ENCODE measurements at places on chromosomes 5 and 9.

DNA sequence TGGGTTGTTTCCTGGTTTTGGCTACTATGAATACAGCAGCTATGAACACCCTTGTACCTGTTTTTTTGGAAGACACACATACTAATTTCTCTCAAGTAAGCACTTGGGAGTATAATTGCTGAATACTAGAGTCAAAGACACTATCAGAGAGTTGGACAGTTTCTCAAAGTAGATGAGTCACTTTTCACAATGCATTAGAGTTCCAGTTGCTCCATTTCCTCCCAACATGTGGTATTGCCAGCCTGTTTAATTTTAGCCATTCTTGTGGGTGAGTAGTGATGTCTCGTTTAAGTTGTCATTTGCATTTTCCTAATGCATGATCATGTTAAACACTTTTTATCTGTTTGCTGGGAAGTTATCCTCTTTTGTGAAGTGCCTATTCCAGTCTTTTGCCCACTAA is 81.6 kb upstream of the GDNF start:
- no peak for DNase-seq

GRCh38 chr5:50717651-50718050 is 51.2 kb downstream of the PARP8 start:
- DNase-seq: no peak

DNA sequence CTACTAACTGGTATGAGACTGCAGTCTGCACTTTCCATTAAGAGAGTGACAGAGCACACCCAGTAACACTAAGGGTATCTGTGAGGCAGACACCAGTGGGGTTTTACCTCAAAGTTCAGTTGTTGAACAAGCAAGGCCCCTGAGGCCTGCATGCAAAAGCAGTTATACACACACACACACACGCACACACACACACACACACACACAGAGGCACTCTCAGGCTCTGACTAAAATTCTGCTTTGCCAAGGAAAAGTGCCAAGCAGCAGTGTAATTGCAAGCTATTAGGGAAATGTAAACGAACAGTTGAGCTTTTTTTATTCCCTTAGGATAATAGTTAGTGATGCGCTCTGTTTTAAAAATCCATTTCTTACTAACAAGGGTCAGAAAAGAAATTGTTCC is 377.1 kb downstream of the SPOCK1 start:
- DNase-seq: no peak

DNA sequence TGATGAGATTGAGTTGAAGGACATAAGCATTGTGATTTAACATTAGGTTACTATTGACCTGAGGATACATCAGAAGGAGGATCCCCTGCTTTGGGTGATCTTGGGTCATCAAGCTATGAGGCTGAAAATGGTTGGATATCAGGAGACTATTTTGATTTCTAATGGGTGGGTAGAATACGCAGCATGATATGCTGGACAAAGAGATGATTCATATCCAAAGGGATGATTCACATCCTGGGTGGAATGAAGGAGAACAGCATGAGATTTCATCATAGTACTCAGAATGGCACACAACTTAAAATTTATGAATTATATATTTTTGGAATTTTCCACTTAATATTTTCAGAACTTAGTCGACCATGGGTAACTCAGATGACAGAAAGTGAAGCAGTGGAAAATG is 1759.5 kb upstream of the C9orf72 start:
- DNase-seq: no peak

DNA sequence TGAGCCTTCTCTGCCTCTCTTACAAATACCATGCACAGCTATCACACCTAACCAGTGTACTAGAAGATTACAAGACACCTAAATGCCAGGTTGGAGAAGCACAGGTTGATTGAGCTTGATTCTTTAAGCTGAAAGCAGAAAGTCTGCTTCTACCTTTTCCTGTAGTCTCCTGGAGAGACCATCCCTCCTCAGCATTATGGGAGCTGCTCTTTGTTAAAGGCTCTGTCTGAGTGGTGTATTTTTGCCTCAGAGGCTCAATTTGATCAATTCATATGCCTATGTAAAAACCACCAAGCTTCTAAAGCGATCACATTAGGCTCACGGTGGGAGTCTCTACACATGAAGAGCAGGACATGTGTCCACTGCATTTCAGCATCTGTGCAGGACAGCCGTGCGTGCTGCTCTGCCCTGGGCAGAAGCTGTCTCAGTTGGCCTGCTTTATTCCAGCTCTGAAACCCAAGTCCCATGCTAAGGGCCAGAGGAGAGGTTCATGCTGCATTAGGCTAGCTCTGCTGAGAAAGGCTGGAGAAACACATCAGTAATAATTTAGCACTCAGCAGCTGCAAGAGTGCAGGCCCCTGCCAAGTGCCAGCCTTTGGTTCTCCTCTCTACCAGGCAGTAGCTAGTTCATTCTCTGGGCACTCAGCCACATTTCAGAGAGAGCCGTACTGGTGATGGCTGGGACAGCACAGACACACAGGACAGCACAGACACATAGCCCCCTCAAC is 41.7 kb downstream of the TMEM167A start:
- no peak for DNase-seq

GRCh38 chr9:13228431-13228830 is 51.1 kb downstream of the MPDZ start:
- DNase-seq: no peak

- DNase-seq: no peak
Observed at GRCh38 chr9:107213561-107214028, 69.5 kb upstream of the RAD23B start.

DNA sequence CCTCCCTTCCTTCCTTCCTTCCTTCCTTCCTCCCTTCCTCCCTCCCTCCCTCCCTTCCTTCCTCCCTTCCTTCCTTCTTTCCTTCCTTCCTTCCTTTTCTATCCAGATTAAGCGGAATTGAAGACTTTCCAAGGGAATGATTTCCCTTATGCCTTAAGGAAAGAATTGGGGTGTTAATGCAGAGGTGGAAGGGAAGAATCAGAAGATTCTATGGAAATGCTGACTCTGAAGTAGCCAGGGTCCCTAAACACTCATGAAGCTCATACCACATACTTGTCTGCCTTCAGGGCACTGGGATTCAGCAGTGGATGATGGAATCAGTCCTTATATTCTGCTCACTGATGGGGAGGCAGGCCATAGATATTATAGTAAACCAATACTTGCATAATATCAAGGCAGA is 48.2 kb downstream of the TNC start:
- DNase-seq: no peak

DNA sequence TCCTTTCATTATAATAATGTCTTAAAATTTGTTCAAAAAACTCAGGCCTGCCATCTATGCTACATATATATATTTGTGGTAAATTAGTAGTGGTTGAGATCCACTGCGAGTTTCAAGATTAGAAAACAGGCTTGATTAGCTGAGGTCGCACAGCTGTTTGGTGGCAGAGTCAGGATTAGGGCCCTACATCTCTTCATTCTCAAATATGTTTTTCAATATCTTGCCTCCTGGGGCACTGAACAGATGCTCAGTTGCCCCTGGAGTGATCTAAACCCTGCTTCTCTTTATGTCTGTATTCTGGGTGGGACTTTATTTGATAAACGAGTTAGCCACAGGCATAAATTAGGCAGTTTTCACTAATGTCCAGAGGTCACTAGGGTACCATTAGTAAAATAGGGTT is 27.8 kb upstream of the CEP120 start:
- DNase-seq: no peak

DNA sequence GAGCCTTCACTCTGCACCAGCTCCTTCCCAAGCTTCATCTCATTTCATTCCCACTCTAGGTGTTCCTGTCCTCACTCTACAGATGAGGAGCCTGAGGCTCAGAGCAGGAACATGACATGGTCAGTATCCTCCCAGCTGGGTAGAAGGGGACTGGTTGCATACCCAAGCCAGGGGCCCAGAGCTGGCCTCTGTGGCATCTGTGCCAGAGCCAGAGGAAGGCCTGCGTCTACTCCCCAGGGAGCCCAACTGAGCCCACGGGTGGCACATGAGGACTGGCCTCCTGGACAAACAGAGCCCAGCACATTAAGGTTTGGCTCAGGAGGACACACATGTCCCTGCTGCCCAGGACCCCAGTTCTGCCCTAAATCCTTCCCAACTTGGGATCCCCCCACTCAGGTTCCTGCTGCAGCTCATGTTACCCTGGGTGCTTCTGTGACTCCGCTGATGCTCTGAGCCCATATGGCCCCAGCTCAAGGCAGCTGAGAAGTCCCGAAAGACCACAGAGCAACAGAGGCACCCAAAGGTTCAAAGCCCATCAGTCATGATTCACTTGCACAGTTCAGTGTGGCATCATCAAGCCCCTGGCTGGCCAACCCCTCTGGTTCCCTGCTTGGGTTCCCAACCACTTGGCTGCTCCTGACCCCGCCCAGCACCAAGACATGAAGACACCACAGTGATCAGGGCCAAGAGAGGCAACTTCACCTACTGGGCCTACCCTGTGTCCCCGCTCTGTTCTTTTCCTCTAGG is 8.5 kb upstream of the NEURL1B start:
- no peak for DNase-seq

- no peak for DNase-seq
Observed at GRCh38 chr5:179974946-179975712, 67.4 kb upstream of the TBC1D9B start.

DNA sequence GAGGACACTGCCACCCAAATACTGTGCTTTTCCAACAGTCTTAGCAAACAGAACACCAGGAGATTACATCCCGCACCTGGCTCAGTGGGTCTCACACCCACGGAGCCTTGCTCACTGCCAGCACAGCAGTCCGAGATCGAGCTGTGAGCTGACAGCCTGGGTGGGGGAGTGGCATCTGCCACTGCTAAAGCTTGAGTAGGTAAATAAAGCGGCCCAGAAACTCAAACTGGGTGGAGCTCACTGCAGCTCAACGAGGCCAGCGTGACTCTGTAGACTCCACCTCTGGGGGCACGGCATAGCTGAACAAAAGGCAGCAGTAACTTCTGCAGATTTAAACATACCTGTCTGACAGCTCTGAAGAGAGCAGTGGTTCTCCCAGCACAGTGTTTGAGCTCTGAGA is 28.8 kb downstream of the EPB41L4A start:
- DNase-seq: no peak

DNA sequence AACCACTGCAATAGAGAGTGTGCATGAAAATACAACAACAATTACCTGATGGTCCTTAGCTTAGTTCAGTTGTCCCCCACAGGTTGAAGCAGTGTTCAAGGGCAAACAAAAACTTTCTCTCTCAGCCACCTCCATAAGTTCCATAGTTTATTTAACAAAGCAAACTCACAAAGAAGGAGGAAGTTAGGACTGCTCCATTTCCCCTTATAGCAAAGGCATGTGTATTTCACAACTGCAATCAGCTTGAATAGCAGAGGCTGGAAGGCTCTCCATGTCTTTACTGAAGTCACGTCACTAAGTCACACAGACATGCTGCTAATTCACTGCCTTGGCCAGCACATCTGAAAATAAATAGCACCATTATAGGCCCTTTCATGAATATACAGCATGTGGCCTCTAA is 43.3 kb downstream of the DOCK8 start:
- DNase-seq: no peak

GRCh38 chr9:2853517-2853916 is 9.6 kb upstream of the PUM3 start:
- no peak for DNase-seq

GRCh38 chr5:62144401-62145022 is 161.5 kb upstream of the KIF2A start:
- no peak for DNase-seq

DNA sequence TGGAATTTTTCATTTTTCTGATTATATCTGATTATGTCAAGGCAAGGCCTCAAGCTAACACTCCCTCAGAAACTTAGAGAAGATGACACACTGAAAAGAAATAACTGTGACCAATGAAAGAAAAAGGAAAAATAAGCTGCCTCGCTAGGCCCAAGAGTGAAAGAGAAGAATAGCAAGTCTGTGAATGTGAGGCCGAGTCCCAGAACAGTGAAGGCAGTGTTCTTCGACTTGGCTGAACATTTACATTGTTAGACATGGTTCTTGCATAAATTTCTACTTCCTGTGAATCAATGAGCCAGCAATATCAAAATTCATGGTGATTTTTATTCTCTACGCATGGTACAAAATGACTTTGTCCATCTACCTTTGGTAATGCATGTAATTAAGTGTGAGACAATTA is at the start of gene ATP10B:
Gene ATP10B, minus strand, starts transcription at position 163 of the 400 bp plus-strand sequence. CDS start 164,137 bp downstream, outside the sequence.
- no peak for DNase-seq

DNA sequence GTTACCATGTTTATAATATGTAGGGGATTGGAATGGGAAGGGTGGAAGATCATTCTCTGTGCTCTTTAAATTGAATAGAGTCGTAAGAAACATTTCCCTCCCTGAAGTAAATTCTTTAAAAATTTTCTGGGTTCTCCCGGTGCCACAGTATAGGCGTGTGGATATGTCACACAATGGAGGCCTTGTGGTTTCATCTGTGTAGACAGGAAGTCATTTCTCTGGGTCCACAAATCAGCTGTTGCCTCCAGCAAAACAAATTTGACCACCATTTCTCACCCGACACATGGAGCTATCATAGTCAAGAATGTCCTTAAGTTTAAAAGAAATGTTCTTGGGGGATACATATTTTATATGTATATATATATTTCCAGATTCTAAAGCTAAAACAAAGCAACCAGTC is 17.4 kb downstream of the CEP78 start:
- DNase-seq: no peak

- no peak for DNase-seq
Observed at GRCh38 chr5:147763791-147764525, 18.6 kb downstream of the JAKMIP2 start.

DNA sequence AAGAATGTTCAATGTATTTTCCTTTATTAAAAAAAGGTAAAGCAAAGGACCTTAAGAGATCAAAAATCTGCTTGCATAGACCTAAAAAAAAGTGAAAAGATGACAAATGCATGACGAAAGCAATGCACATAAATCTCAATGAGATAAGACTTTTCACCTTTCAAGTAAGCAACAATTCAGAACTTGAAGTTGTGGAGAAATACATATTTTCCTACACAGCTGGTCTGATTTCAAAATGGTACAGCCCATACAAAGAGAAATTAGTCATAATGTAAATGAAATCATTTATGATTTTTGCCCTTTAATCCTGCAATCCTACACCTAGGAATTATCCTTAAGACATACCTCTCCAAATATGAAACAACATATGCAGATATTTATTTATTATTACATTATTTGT is 568.0 kb downstream of the ANXA1 start:
- DNase-seq: no peak

GRCh38 chr5:124979251-124979650 is 232.8 kb upstream of the ZNF608 start:
- no peak for DNase-seq

DNA sequence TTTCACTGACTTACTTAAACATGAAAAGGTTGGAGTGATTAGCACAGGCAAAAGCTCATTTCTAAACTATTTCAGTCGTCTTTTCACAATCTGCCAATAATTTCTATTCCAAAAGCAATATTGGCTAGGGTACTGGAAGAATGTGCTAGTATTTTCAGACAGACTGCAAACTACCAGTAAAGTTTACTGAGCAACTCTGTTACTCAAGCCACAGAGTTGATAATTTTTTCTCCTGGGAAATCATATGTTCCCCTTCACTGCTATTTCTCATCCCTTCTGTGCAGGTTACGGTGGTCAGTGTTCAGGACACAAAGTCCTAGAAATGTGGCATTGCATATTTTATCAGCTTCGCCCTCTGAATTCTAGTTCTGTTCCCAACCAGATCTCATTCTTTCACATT is 343.3 kb upstream of the TNC start:
- no peak for DNase-seq
